Hypothalamus (tissue), 51 donors: ENCODE measurements at places on chromosomes 1 and 21.
A peak's percentile ranks its signal among the peaks of the same experiment; 100 is the strongest.

GRCh38 chr1:56080123-56080522 is 499.2 kb downstream of the PLPP3 start:
- no peak for DNase-seq

GRCh38 chr1:235296729-235297128 is 31.2 kb downstream of the ARID4B start:
- DNase-seq: no peak

- no peak for DNase-seq
These were observed 362 bp downstream of the ZBTB48 start for GRCh38 chr1:6580119-6580592.

- DNase-seq: no peak
These were observed 320.9 kb downstream of the PCP4 start for GRCh38 chr21:40187946-40188654.

GRCh38 chr1:228108742-228109072 is 392 bp downstream of the MRPL55 start:
- DNase-seq: no peak

GRCh38 chr1:31216016-31216415 is 23.7 kb downstream of the NKAIN1 start:
- no peak for DNase-seq

DNA sequence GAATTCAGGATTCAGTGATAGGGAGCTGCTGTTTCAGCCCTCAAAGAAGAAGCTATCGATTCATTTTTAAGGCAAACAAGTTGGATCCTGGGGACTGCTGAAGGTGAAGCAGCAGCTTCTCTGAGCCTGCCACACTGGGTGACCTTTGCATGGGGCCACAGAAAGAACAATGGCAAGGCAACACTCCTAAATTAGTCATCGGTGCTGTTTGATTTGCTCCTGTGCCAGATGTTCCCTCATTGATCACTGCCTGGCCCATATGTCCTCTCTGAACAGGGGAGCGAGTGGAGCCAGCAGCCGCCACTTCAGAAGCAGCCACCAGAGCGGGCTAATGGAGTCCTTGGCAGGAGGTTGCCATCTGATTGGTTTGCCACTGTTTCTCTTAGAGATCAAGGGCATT is 391.5 kb downstream of the NTNG1 start:
- DNase-seq: no peak

DNA sequence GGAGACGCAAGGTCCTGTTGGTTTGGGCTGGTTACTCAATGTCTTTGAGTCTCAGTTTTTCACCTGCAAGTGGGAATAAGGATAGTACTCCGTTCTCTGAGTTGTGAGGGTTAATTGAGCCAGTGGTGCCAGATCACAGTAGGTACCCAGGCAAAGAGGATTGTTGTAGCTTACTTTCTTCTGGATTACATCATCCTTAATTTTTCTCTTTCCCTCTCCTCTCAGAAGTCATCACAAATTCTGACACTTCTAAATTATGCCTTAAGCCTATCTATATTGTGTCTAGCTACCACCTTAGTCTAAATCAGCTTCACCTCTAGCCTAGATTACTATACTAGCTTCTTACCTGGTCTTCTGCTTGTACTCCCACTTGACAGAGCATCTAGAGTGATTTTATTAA is 149.5 kb downstream of the ROR1 start:
- no peak for DNase-seq

- no peak for DNase-seq
These were observed 25.8 kb downstream of the KCNN3 start for GRCh38 chr1:154844297-154844681.

DNA sequence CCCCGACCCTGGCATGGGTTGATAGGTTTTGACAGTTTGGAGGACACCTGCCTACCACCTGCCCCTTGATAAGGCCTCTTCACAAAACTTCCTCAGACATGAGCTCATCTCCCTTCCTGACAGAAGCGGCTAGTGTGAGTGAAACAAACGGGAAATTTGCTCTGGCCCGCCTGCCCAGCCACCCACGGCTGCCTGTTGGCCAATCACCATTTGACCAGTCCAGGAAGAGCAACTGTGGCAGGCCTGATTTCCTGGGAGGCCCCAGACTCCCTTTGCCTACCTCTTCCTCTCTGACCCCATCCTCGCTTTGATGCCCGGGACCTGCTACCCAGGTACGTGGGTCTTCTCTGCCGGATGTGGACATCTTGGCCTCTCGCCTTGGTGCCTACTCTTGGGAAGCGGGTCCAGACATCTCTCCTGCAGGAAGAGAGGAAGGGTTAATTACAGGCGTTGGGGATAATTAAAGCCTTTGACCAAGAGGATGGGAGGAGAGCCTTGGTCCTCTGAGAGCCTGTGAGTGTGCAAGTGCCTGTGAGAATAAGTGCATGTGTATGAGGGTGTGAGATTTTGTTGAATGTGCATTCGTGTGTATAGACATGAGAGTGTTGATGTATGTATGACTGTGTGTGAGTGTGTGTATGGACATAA is 1.1 kb upstream of the EPHA2 start:
- no peak for DNase-seq

GRCh38 chr1:200901796-200902444 is 7.2 kb downstream of the INAVA start:
- no peak for DNase-seq

DNA sequence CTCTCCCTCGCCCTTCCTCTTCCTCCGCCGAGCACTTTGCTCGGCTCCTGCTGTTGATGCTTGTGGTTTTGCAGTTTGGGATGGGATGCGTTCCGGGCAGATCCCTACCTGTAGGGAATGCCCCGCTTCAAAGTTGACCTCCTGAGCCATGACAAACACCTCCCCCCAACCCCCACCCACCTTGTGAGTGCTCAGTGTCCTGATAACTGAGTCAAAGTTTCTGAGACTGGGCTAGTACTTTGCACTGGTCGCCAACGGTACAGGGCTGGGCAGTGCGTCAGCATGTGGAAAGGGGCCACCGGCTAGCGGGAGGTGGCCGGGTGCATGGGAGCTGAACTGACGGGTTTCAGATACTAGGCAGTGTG is 771 bp downstream of the RABGAP1L start:
- DNase-seq: peak; percentile 18

DNA sequence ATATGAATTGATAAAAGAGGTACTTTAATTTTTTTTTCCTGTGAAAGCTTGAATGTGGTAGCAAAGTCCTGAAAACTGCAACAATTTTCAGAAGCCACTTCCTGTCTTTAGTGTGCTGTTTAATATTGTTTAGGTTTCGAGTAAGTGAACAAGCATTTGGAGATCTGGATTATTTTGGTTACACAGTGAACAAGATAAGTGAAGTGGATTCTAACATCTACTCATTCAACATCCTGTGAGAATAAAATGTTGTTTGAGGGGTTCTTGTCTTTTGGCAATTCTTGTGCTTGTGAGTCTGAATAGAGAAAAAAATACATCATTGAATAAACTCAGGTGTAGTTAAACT is 35.2 kb upstream of the PLA2G4A start:
- DNase-seq: no peak
